ENCODE measurements at places on chromosomes 3 and 15.

GRCh38 chr3:173725507-173725906, 328.0 kb downstream of the NLGN1 start:
- DNase-seq = no peak

GRCh38 chr3:168220556-168220955, 124.8 kb upstream of the GOLIM4 start:
- DNase-seq = no peak

DNA sequence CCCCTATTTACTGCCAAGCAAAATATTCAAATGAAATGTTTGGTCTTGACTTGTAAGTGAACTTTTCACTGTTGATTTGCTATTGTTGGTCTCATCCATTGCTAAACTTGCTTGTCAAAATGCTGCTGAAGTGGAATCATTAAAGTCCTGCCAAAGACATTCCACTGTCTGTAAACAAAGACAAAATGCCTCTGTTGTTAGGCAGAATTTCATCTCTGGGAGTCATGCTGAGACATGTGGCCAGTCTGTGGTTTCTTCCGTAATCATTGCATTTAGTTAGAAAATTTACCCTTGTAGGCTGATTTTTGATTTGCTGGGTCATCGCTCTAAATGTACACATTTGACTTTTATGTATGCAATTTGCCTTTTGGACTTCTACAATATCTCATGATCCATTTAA, 577.7 kb downstream of the MECOM start:
- DNase-seq = no peak

DNA sequence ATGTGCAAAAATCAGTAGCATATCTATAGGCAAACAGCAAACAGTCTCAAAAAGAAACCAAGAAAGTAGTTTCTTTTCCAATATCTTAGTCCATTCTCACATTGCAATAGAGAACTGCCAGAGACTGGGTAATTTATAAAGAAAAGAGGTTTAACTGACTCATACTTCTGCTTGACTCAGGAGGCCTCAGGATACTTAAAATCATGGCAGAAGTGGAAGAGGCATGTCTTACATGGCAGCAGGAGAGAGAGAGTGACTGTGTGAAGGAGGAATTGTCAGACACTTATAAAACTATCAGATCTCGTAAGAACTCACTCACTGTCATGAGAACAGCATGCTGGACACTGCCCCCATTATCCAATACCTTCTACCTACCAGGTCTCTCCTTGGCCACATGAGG, 327.9 kb upstream of the EPHA3 start:
- DNase-seq = no peak

DNA sequence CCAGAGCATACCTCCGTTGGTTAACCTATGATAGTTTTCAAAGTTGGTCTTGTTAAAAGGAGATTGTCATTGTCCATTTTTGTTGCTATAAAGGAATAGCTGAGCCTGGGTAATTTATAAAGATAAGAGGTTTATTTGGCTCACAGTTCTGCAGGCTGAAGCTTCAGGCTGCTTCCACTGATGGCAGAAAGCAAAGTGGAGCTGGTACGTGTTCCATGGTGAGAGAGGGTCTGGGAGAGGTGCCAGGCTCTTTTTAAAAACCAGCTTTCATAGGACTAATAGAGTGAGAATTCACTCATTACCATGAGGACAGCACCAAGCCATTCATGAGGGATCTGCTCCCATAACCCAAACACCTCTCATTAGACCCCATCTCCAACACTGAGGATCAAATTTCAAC, 107.3 kb downstream of the SLMAP start:
- DNase-seq = no peak

GRCh38 chr3:154356009-154356408, 31.7 kb upstream of the DHX36 start:
- DNase-seq = no peak

- DNase-seq = no peak
These were observed 246.3 kb downstream of the GOLGA6L6 start for GRCh38 chr15:20295238-20295811.

DNA sequence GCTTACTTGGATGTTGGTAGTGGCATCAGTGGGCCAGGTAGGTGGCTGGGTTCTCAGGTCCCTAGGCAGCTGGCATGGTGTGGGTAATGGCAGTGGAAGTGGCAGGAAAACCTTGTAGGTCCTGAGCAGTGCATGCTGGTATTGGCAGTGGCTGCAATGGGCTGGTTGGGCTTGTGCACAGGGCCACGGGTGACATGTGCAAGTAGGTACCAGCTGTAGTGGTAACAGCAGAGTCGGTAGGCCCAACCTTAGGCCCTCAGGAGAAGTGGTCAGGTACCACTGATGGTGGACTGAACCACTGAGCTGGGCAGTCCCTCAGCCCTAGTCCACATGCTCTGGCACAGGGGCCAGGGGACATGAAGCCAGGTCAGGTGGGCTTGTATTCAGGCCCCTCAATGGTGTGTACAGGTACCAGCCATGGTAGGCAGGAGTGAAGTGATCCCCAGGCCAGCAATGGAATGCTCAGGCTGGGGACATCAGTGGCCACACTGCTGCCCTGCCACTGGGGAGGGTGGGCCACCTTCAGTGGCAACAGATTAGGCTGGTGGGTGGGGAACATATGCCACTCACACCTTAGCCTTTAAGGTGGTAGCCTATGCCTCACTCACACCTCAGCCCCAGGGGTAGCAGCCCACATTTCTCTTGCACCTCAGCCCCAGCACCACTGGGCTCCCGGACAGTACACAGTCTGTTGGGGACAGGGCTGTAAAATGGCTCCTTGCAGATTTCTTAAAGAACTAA, 118.1 kb downstream of the LRRK1 start:
- DNase-seq = no peak

GRCh38 chr3:129117134-129117533, 4.5 kb downstream of the RAB43 start:
- no peak for DNase-seq

DNA sequence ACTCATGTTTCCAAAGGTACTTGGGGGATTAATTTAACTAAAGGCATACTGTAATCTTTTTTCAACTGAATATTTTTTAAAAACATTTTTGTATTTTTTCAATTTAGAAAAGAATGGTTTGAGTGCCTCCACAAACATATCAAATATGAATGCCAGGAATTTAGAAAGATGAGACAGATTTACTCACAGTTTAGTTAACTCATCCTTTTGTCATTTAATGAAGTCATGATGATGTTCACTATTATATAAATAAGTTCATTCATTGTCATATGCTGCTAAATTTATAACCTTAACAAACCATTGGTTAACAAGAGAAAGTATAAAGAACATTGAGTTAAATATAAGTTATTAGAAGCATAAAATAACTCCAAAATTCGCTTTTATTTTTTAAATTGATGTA, 50.0 kb downstream of the FGF7 start:
- DNase-seq = no peak

DNA sequence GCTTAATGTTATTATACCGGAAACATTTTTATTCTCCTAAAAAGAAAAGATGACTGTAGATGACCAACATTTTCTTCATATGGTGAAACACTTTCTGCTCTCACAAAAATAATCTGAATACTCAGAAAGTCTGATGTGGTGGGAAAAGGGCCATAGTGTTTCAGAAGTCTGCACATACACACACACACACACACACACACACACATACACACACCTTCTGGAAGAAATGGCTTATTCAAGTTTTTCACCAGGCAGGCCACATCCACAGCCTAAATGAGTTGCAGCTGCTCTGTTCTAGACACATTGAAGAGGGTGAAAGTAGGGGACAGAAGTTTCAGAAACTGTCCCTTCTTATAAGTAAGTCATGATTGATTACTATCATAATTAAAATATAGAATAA, 220.0 kb downstream of the ZMAT3 start:
- DNase-seq = no peak

GRCh38 chr15:29736744-29737020, 85.6 kb downstream of the TJP1 start:
- DNase-seq = no peak

DNA sequence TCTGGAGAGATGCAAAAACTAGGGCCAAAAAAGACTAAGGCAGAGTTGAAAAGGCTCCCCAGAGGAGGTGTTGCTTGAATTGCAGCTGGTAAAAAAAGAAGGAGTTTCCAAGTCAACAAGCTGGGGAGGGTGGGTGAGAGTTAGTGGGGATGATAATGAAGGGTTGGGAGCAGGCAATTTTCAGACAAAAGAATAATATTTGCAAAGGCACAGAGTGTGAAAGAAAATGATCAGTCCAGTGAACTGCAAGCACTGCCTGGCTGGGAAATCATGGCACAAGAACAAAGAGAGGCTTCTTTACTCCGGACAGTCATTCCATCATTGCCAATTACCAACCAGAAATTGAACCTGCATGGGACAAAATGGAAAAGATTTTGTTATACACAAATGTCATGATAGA, 42.2 kb downstream of the C3orf85 start:
- DNase-seq = no peak

GRCh38 chr3:126845920-126846715, 136.8 kb upstream of the PLXNA1 start:
- no peak for DNase-seq

DNA sequence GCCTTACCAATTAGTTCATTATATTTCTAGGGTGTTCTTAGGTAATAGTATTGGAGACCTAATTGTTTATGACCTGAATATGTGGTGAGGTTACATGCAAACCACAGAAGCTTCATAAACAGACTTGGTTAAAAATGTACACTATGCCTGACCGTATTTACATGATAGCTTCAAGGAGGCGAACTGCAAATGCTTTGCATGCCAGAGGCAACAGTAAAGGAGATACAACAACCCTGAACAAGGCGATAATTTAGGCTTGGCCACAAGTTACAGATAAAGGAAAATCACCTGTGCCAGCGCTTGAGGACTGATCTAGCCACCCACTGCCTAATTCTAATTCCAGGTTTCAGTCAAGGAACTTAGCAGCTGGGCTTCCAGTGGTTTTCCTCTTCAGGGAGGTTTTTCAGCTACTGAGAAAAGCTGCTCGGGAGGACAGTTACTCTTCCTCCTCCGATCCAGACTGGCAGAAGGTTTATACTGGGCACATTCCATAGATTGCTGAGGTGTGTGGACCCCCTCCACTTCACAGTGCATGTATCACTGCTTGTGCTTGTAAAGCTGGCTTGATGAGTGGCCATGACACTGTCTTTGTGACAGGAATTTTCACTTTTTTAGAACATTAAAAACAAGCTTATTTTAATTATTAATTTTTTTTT, 95.6 kb downstream of the DHX36 start:
- DNase-seq = no peak

DNA sequence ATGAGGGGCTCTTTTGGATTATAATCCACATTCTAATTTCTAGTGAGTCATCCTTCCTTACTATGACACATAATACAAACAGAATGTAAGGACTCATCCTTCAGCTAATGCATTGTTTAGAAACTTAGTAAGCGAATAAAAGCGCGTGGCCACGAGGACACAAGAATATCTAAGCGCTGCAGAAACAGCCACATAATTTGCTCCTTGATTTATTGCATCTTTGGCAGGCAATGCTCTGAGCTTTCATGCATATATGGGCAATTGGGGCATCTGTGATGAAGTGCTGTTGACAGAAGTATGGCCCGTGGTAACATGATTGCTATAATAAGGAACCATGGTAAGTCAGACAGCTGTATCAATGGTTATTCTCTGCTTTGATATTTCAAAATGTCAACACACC, 191.3 kb upstream of the ZNF385D start:
- no peak for DNase-seq

GRCh38 chr3:54831112-54831511, 96.7 kb downstream of the LRTM1 start:
- DNase-seq = no peak

GRCh38 chr3:54120657-54121413, 1.5 kb upstream of the CACNA2D3 start:
- peak; percentile 59 for DNase-seq

DNA sequence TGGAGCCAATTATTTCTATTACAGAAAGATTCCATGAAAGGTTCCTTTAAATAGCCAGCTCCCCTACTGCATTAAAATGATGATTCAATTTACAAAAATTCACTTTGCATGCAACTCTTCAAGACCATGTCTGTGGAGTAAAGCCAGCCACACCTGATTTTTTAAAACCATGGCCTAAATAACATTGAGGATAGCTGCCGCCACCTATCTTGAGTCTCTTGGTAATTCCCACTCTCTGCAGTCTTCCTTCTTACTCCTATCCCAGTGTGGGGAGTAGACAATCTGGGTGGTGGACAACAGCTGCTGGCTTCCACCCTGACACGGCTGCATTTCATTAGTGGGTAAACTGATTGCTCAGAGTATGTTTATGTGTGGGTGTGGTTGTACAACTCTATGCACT, 10.7 kb downstream of the LRTM1 start:
- DNase-seq = no peak

- no peak for DNase-seq
These were observed 18.8 kb downstream of the THAP10 start for GRCh38 chr15:70873232-70874054.

GRCh38 chr15:77144026-77144425, 73.1 kb upstream of the TSPAN3 start:
- DNase-seq = no peak

DNA sequence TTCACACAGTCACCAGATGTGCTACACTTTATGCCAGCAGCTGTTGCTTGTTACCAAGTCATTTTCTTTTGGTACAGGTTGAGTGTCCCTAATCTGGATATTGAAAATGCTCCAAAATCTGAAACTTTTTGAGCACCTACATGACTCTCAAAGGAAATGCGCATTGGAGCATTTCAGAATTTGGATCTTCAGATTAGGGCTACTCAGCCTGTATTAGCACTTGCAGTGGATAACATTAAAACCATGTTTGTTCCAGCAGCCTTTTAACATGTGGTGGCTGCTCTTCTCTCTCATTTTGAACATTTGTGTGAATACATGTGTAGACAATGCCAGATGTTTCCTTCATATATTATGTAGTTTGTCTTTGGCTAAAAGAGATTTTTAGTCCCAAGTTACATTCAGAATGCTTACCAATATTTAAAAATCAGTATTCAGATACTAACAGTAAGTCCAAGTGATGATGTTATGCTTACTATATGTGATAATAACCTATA, 230.9 kb upstream of the UBE2E1 start:
- no peak for DNase-seq

GRCh38 chr15:68632101-68632500, 53.3 kb downstream of the CORO2B start:
- DNase-seq = no peak

GRCh38 chr3:114496466-114496865, 202.6 kb downstream of the TIGIT start:
- DNase-seq = no peak

GRCh38 chr3:158106766-158107471, 699 bp upstream of the SHOX2 start:
- peak; percentile 56 for DNase-seq

- no peak for DNase-seq
These were observed 271.6 kb upstream of the ZPLD1 start for GRCh38 chr3:102163039-102163817.

DNA sequence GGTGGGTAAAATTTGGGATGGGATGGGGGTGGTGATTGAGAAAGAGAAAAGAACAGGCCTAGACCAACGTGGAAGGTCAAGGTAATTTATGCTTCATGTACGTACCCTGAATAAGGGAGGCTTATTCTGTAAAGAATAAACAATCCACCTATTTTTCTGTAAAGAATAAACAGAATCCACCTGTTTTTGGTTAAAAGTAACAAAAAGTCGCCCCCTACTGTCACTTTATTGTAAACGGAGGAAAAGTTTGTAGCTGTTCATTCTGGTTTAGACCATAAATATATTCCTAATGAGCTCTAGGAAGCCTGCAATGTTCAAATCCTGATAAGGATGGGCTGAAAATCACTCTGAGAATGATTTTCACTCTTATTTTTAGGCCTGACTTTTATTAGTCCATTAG, 23.5 kb upstream of the SQOR start:
- DNase-seq = no peak

All from WTC11 (cell line).